ENCODE measurements at places on chromosomes 4 and X. TPM values are rescaled to one million over a fixed set of nuclear protein-coding genes. Genes with fewer than 3 reads are reported as not detected.

The PCDH10 gene
- total RNA-seq: 0.53 TPM

The SHROOM4 gene
- total RNA-seq: 6.6 TPM

The GPM6B gene
- total RNA-seq: 20.4 TPM

The UGT2B17 gene
- not detected for total RNA-seq

The ZNF185 gene
- 10.1 TPM for total RNA-seq

The SPP1 gene
- total RNA-seq: 3.7 TPM

The CNGA1 gene
- 1.00 TPM for total RNA-seq

The SOWAHD gene
- 0.69 TPM for total RNA-seq
